CD4-positive, alpha-beta T cell (primary cell): ENCODE measurements at places on chromosomes 1 and 21.

GRCh38 chr1:152036267-152037216, at the start of gene S100A11:
TSS of gene S100A11 (minus strand) at chr1:152037004. CDS start at chr1:152036915, 89 bp downstream.
- DNase-seq = peak; percentile 66

- no peak for DNase-seq
Measured at GRCh38 chr21:42512346-42513034, 1.2 kb upstream of the SLC37A1 start.

- DNase-seq = no peak
Measured at GRCh38 chr1:115958866-115959265, 17.4 kb upstream of the SLC22A15 start.

DNA sequence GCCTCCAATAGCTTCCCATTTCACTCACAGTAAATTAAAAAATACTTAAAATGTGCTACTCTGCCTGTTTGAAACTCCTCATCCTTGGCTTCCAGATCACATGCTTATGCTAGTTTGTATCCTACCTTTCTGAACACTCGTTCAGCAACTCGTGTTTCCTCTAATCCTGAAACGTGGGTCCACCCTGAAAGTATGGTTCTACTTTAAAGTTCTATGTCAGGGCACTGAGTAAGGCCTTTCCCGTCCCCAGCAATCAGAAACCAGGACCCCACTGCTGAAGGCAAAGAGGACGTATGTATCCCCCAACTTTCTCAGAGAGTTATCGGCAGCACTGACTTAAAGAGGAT, 419 bp upstream of the TSEN15 start:
- DNase-seq = no peak

- DNase-seq = peak; percentile 74
Measured at GRCh38 chr1:55217226-55217986, 2.2 kb upstream of the USP24 start.

DNA sequence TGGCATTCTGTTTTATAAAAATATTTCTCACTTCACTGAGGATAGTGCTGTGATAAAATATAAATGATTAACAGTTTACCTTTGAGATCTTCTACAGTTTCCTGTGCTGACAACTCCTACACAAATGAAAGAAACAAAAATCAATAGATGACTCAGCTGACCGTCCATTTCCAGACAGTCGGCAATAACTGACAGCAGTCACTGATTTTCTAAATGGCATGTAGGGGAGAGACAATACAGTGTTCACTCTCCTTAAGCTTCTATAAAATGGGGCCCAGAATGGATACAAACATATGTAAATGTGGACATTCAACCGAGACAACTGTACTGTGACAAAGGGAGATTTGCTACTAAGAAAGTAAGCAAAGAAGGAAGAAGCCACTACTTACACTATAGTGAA, 34.3 kb downstream of the PCNX2 start:
- DNase-seq = no peak

- DNase-seq = no peak
Measured at GRCh38 chr21:15804247-15805005, 74.6 kb downstream of the USP25 start.

GRCh38 chr21:44931501-44932407, 8.1 kb upstream of the SLX9 start:
- no peak for DNase-seq

- no peak for DNase-seq
Measured at GRCh38 chr1:202616355-202616915, 93.8 kb downstream of the SYT2 start.

- DNase-seq = no peak
Measured at GRCh38 chr1:1120866-1121591, 5.1 kb upstream of the C1orf159 start.

DNA sequence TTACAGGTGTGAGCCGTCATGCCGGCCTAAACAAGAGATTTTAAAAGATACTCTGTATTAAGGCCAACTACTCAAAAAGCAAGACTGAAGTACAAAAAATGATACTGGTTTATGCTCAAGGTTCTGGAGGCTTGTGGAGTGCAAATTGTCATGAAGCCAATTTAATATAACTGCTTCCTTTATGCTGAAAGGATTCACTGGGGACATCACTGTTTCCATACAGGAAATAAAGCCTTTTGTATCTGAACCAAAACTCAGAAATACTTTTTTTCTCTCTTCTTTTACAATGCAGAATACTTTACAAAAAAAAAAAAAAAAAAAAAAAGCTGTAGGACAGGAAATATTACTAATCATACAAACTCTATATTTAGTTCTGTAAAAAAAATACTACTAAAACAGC, 55.5 kb upstream of the CNN3 start:
- no peak for DNase-seq

GRCh38 chr1:232678185-232678886, 48.4 kb upstream of the SIPA1L2 start:
- no peak for DNase-seq

DNA sequence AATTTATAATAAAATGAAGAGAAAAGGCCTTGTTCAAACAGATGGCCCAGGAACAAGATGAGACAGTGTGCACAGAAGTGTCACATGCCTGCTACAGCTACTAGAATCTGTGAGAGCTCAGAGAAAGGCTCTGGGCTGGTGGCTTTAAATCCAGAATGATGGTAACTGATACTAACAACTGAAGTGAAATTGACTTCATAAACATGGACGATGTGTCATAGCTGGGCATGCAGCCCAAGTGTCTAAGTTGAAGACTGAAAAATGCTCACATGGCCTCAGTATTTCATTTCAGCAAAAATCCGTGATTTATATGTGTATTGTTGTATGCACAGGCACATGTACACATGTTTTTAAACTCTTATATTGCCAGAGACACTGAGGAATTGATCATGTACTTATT, 208.3 kb upstream of the RUNX1 start:
- DNase-seq = no peak

DNA sequence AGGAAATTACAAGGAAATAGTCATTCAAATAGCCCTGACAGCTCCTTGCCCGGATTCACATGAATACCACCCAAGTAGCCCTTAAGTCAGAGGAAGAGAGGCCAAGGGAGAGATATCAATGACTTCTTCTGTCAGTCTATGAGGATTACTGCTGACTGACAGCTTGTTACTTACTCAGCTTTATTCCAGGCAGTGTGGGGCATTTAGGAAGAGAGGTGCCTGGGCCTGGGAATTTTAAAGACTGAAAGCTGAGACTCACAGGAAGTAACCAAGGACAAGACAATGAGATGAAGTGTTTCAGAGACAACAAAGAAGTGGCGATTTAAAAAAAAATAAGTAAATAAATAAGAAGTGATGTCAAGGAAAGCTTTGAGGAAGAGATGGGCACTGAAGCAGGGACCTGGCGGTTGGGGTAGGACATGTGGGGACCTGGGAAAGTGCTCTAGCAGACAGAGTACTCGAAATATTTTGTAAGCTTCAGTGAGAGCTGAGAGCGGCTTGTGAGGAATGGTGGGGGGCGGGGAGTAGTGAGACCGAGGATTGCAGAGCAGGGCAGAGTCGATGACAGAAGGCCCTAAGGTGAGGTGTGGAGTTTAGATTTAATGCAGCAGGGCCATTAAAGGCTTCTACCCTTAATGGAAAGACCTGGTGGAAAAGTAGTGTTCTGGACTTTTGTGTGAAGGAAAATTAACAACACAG, 58.9 kb downstream of the ST3GAL3 start:
- DNase-seq = no peak

DNA sequence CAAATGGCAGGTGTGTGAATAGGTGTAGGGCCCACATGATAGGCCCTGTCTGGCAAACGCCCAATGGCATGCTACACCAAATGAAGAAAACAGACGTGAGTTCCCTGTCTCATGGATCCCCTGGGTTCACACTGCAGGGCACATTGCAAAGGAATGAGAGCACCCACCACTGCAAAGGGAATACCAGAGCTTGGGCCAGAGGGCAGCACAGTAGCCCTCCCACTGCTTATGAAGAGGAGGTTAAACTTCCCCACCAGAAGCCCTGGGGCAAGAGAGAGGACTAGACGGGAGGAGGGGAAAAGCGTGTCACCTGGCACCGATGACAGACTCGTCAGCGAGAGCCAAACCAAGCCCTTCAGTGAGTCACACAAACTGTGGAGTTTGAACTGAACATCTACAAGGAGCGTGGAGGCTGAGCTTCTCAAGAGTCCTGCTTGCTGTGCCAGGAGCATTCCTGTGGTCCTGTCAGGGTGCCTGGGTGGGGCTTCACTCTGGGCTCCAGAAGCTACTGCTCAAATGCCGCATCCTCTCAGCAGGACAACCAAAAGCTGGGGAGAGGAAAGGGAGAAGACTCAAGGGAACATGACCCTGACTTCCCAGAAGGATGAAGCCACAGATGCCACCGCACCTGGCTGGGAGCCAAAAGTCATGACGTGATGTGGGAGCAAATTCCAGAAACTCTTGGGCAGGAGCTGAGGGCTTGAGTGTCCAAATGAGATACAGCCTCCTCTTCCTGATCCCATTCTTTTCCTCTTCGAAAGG, 61.1 kb downstream of the TOMM20 start:
- DNase-seq = no peak

- DNase-seq = no peak
Measured at GRCh38 chr1:204924013-204924759, 53.5 kb downstream of the NFASC start.

GRCh38 chr1:21414015-21414414, 25.9 kb upstream of the NBPF3 start:
- no peak for DNase-seq

GRCh38 chr1:85137660-85138059, 63.2 kb downstream of the SYDE2 start:
- no peak for DNase-seq

GRCh38 chr1:13600762-13601453, 17.3 kb downstream of the PDPN start:
- no peak for DNase-seq

DNA sequence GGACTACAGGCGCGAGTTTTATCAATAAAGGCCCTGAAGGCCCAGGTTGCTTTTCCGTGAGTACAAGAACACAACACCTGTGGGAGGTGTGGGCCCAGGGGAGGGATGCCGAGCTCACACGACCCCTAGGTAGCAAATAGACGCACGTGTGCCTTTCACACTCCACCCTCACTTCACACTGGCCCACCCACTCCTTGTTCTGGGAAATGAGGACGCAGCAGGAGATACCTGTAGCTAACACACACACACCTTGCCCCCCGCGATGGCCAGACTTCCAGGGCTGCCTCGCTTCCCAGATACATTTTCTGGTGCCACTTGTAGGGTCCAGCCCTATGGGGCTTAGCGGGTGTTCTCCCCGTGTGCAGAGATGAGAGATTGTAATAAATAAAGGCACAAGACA, 4.3 kb upstream of the CCDC27 start:
- DNase-seq = no peak

- DNase-seq = no peak
Measured at GRCh38 chr1:230849451-230850224, 18.7 kb downstream of the C1orf198 start.

DNA sequence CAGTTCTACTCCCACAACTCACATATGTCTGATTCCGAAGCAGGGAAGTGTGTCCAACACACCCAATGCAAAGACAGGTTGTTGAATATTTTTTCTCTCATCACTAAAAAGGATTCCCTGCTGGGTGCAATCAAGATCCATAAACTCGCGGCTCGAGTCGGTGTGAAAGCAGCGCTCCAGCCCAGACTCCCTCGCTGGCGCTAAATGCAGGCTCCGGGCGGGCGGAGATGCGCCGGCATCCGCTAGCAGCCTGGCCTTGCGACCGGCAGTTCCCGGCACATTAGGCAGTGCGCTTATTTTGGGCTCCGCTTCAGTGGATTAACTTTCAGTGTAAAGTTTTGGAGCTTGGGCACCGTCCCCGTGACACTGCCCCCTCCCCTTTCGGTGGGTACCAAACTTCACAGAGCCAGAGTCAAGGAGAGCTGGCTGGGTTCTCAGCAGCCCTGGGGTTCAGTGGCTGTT, 87.7 kb upstream of the POU3F1 start:
- DNase-seq = no peak

DNA sequence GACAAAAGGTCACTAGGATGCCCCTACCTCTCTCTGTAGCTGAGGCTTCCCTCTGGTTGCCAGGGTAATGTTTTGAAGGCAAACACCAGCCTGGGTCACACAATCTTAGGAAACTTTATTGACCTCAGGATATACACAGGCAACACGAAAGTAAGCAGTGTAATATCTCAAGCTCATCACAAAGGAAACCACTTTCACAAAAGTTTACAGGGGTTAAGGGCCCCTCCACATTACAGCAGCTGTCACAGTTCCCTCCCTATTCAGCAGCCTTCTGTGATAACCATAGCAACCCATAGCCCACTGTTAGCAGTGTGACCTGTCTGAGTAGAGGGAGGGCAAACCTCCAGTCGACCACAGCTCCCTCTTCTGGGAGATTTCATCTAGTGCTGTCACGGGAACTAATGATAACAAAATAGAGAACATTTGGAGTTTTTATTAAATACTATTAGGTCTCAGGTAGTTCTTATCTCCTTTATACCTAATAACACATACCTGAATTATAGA, 149.8 kb downstream of the PTPRC start:
- DNase-seq = no peak

DNA sequence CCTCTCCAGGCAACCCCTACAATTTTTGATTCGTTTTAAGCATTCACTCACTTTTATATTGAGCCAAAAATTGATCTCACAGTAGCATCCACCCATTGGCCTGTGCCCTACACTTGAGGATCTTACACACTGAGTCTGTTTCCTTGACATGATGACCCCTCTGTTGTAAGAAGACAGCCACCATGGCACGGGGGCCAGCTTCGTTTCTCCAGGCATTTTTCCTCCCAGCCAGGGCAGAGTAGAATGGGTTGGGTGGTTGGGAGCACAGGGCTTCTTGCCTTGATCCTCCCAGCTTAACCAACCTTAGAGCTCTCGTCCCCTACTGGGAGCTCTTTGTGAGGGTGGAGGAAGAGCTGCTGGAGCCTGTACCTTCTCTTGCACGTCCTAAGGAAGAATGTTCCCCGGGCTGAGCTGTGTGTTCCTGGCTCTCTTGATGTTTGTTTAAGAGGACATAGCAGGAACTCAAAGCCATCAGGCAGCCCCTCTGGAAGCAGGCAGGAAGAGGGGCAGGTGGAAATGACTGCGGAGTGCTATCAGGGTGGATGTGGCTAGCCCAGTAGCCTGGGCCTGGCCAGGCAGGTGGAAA, 213.2 kb upstream of the TMEM51 start:
- DNase-seq = no peak

- no peak for DNase-seq
Measured at GRCh38 chr1:246572785-246573184, 6.5 kb downstream of the CNST start.

GRCh38 chr1:43465505-43466067, 11.9 kb upstream of the HYI start:
- no peak for DNase-seq
